Heart left ventricle (tissue), 16 donors: ENCODE measurements at places on chromosomes 7 and 10.

DNA sequence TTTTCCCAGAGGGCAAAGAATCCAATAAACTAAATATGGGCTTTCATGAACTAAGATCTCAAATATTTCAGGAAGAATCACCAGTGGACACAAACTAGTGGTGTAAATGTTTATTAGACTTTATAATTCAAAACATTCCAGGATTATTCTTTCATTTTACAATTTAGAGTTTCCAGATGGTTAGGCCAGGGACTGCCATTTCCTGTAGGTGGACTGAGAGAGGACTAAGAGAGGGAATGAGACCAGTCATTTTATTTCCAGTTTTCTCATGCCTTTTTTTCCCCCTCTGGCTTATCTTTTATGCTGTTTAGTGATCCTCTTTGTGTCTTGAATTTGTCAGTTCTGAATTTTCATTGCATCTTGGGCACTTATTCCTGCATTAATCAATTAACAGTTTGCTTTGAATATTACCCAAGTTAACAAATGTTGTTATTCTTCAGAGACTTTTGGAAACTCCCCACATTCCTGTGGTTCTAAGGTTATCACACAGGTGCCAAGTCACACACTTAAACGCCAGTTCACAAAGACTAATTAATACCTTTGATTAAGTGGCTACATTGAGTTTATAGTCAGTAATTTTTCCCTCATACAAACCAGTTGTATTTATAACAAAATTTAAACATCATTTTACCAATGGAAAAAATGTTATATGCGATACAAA lies 12.3 kb downstream of the CISD1 start:
- DNase-seq: no peak

GRCh38 chr10:70362328-70362727 lies 20.1 kb downstream of the LRRC20 start:
- DNase-seq: no peak

- DNase-seq: no peak
These were observed 27.2 kb downstream of the ADK start for GRCh38 chr10:74178042-74178791.

GRCh38 chr10:79460687-79461086 lies 15.3 kb upstream of the ZCCHC24 start:
- DNase-seq: no peak

DNA sequence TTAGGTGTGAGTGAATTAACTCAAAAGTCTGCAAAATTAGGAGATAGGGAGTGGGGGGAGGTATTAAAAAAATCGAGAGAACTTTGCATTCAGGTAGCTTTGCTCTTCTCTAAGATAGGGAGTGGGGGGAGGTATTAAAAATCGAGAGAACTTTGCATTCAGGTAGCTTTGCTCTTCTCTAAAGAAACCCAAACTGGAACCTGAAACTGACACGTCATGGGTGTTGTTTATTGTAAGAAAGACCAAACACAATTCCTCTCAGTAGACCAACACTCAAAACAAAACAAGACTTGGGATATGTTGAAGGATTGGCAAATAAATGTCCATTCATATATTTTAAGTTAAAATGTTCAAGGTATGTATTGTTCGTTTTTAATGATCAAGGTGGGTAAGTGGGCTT lies 87.9 kb downstream of the KIAA1549 start:
- DNase-seq: no peak

DNA sequence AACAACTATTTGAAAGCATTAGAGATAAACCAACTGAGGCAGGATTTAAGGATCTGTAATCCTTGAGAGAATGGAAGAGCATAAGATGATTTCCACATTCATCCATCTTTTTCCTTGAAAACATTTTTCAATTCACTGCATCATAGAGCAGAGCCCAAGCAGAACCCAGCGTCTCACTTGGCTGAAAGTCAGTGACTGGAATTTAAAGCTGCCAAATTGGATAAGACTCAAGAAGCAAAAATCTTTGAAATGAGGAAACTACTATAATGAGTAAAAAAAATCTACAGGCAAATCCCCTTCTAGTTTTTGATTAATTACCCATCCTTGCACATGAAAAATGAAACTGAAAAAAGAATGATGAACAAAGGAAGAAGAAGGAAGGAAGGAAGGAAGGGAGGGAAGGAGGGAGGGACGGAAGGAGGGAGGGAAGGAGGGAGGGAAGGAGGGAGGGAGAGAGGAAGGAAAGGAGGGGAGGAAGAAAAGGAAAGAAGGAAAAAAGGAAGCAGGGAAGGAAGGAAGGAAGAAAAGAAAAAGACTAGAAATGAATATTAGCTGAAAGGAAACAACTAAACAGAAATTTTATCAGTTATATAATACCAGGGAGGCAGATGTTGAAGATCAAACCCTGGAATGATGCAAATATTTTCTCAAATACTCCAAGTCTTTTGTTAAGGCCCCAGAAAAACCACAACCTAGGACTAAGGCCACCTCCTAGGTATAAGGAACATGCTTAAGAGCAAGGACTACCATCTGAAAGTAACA lies 336.3 kb upstream of the MAGI2 start:
- no peak for DNase-seq

DNA sequence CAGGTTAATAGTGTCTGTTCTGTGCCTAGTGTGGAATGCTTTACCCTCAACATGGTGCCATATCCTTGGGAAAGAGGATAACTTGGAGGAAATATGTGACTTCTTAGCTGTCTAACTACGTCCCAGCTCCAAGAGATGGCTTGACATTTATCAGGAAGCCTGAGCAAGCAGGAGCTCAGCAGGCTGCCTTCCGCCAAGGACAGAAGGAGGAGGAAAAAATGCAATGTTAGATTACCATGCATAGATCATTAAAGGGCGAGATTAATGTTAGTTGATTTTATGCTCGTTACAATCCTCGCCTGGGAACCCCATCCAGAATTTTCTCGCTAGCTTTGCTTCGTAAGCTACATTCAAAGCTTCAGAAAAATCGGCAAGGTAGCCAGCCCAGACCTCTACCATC lies 97.8 kb downstream of the GFRA1 start:
- DNase-seq: no peak

- DNase-seq: no peak
These were observed 93.8 kb downstream of the ZRANB1 start for GRCh38 chr10:125035588-125036295.

DNA sequence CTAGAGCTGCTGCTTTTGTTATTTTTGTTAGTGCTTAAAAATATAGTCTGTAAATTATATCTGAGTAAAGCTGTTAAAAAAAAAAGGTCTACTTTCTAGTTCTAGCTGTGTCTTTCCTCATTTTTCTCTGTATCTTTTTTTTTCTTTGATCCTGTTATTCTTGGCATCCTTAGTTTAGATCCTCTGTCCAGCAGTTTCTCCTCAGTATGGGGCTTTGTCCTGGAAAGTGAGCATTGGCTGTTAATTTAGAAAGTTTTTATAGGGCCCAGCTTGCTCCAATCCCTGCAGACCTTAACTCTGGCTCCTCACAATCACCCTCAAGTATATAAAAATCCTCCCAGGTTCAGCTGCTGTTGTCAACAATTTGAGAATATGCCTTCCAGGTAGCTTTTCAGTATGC lies 23.5 kb downstream of the DDX50 start:
- DNase-seq: no peak

GRCh38 chr10:59047957-59048618 lies 128.4 kb upstream of the PHYHIPL start:
- DNase-seq: no peak

DNA sequence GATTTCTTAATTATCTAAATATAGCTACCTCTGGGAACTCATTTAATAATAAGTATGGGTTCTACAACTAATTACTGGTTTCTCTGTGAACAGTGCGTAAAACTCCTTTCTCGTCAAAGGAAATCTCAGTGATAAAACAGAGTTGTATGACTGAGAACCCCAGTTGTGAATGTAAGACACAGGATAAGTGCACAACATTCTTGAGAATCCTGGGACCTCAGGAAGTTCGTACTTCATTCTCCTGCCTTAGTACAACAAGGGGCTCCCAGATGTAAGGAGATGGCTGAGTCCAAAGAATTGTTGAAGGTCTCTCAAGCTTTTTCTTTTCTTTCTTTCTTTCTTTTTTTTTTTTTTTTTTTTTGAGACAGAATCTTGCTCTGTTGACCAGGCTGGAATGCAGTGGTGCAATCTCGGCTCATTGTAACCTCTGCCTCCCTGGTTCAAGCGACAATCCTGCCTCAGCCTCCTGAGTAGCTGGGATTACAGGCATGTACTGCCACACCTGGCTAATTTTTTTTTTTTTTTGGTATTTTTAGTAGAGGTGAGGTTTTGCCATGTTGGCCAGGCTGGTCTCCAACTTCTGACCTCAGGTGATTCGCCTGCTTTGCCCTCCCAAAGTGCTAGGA lies 12.5 kb downstream of the DENND10 start:
- no peak for DNase-seq

DNA sequence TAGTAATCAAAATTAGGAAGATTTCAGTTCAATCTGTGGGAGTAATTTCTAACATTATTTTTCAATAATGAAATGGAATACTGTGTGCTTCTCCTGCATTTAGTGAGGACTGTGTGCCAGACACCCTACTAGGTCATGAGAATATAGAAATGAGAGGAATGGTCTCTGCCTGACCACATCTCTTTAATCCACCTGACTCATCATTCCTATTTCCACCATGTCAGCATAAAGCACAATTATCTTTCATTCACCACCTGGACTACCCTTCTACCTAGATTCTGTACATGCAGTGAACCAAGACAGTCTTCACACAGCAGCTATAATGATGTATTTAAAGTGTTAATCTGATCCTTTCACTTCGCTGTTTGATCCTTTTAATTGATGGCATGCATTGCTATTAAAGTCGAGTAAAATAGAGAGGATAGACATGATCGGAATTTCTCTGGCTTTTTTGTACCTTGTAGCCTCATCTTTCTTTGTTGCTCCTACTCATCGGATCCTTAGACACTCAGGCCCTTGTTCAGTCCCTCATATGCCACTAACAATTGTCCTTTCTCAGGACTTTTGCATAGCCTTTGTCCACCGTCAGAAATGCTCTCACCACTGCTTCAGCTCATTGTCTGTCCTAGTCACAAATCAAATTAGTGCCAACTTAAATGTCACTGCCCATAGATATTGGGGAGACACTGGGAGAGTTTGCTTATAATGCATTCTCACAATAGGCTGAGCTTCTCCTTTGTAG lies 1037.1 kb downstream of the REEP3 start:
- no peak for DNase-seq

DNA sequence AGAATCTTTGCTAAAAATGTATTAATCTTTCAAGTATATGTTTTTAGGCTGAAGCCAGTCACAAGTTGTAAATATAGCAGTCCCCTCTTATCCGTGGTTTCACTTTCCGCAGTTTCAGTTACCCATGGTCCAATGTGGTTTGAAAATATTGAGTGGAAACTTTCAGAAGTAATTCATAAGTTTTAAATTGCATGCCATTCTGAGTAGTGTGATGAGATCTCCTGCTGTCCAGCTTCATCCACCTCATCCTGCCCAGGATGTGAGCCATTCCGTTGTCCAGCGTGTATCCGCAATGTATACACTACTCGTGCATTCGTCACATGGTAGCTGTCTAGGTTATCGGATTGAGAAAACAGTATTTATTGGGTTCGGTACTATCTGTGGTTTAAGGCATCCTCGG lies 12.2 kb downstream of the PDCD4 start:
- no peak for DNase-seq

- DNase-seq: no peak
These were observed 72.2 kb upstream of the MYL10 start for GRCh38 chr7:101701153-101701794.

- no peak for DNase-seq
These were observed 2.6 kb downstream of the CLDN15 start for GRCh38 chr7:101235050-101235449.

DNA sequence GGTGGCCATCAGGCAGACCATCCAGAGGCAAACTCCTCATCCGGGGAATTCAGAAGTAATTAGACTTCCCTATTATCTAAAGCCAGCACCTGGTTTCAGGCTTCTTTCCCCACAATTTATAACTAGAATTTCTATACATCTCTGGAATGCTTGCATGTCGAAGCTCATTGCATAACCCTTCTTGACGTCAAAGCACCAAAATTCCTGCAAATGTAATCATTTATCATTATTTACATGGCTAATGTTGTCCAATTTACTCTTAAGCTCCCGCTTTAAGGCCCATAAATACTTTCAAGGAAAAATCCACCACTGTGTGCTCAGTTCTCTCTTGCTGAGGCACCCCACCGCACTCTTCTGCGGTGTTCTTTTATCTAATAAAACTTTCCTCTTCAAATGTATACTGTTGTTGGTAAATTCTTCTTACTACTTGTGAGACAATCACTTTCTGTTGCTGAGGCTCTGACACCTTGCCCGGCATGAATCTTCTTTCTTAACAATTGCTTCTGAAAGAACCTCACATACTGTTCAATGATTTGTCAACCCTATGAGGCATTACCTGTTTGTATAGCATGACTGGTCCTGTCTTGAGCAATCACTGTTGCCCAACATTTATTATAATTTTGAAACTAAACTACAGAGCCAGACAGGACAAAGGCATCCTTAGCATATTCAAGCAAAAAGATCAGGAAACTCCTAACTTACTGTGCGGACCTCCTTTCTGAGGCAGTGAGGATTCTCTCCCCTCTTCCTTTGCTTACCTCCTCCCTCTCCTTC lies 17.4 kb upstream of the GPR141 start:
- no peak for DNase-seq
